Suprapubic skin (tissue), 4 donors: ENCODE measurements at places on chromosomes 3 and 15.

DNA sequence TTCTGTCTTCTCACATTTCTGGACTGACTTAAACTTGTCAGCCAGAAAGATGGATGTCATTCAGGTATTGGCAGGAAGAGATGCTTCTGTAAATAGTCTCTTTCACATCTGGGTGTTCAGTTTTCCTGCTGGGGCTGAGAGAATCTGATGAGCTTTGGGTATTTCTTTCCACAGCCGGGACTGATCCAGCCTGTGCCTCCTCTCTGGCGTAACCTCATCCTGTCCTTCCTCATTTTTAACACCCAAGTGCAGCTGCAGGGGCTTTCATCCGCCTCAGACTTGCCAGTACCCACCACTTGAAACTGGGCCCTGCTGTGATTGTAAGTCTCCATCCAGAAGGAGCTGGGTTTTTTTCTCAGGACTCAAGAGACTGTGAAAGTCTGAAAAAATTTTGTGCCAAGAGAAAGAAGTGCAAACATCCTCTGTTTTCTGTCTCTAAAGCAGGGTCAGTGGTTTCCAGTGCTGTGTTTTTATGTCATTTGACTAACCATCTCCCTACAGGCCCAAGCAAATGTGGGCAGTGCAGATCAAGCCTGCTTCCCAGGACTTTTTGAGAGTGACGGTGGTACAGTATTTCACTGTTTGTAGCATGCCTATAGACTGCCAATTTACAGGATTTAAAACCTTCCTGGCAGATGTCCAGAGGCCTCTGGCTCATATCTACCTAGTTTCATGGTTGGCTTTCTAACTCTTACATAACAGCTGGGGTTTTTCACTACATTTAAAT, 342.7 kb downstream of the PTPRG start:
- no peaks in the 10 kb centered on the region for H3K36me3 ChIP-seq
- H3K4me1 ChIP-seq, result peaks cover 19% of the 10 kb centered on the region
- no peaks in the 10 kb centered on the region for H3K27me3 ChIP-seq
- no peak for DNase-seq

DNA sequence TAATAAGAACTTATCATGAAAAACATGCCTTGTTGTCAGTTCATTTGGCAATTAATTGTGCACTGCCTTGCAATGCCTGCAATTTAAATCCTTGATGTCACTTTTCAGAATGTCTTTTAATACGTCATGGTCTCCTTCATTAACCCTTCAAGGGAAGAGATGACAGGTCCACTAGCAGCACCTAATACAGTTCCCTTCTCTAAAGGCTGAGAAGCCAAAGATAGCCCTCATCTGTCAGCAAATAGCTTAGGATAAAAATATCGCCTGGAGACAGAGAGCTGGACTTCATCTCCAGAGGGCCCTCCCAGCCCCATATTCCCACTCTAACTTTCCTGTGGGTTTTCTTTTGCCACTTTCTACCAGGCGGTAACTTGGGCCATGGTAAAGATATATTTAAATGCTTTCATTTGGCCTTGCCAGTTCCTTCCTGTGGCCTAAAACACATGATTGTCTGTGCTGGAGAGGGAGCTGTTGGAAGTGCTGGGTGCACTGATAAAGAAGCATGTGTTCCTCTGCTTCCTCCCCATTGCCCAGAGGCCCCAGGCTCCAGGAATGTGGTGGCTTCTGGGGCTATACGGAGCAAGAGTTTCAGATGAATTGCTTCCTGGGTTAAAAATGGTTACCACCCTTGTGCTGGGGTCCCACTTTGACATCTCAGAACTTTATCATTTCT, 76.3 kb upstream of the UMPS start:
- no peak overlapping the region for H3K27ac ChIP-seq
- no peaks in the 10 kb centered on the region for H3K27me3 ChIP-seq
- peaks cover 12% of the 10 kb centered on the region for H3K36me3 ChIP-seq
- DNase-seq, result no peak

DNA sequence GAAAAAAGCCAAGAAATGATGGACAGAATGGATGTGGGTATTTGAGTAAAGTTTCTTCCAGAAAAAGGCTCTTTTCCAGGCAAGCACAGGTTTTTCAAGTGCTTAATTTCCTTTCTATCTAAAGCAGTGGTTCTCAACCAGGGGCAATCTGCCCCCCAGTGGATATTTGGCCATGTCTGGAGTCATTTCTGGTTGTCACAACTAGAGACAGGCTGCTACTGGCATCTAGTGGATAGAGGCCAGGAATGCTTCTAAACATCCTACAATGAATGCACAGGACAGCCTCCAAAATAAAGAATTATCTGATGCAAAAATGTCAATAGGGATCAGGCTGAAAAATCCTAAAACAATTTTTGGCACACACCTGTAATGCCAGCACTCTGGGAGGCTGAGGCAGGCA, 23.9 kb downstream of the SEC22C start:
- H3K27me3 ChIP-seq, result no peaks in the 10 kb centered on the region
- no peak for DNase-seq
- H3K36me3 ChIP-seq, result peaks cover 87% of the 10 kb centered on the region
- H3K4me3 ChIP-seq, result no peak overlapping the region
- no peaks in the 10 kb centered on the region for H3K4me1 ChIP-seq

- no peak overlapping the region for H3K4me3 ChIP-seq
- H3K4me1 ChIP-seq, result peaks cover 38% of the 10 kb centered on the region
- peaks cover 8% of the 10 kb centered on the region for H3K36me3 ChIP-seq
- DNase-seq, result no peak
Observed at GRCh38 chr3:99846477-99847160, 29.0 kb downstream of the CMSS1 start.

- no peak overlapping the region for H3K4me3 ChIP-seq
- no peaks in the 10 kb centered on the region for H3K36me3 ChIP-seq
- peak overlapping the region; percentile 43 for H3K27ac ChIP-seq
- no peaks in the 10 kb centered on the region for H3K27me3 ChIP-seq
Observed at GRCh38 chr3:54746722-54747121, 181.1 kb downstream of the LRTM1 start.

DNA sequence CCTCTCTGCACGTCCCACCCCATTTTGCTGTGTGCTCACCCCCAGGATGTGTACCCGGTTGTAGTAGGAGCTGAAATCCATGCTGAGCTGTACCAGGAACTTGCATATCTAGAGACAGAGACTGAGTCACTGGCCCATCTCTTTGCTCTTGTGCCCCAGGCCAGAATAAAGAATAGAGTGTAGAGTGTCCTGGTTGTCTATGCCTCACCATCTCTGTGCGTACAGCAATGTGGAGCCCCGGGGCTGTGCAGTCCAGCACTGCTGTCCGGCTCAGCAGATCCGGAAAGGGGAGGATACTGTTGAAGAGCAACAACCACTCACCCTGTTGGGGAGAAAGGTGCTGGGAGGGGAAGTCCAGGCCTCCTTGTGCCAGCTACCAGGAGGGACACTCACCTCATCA, 2.6 kb downstream of the DALRD3 start:
- H3K36me3 ChIP-seq, result peaks cover 45% of the 10 kb centered on the region
- H3K27me3 ChIP-seq, result no peaks in the 10 kb centered on the region
- H3K4me1 ChIP-seq, result peaks cover 45% of the 10 kb centered on the region
- H3K27ac ChIP-seq, result no peak overlapping the region

DNA sequence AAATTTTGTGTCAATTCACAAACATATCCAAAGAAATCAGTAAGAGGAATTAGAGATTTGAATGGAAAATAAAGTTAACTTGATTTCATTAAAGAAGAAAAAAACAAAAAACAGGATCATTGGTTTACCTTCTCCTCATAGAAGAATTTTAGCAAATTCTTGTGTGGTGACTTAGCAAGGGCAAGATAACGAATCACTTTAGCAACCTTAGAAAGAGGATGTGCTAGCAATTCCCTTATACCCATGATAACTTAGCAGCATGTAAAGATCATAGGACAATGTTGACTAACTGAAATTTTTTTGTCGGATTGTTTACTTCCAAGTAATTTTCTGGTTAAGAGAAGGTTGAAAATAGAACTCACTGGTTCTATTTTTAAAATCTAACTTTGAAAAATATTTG, 609.3 kb downstream of the GBE1 start:
- no peak for DNase-seq
- no peaks in the 10 kb centered on the region for H3K36me3 ChIP-seq
- no peaks in the 10 kb centered on the region for H3K27me3 ChIP-seq
- H3K4me3 ChIP-seq, result no peak overlapping the region
- H3K27ac ChIP-seq, result no peak overlapping the region

DNA sequence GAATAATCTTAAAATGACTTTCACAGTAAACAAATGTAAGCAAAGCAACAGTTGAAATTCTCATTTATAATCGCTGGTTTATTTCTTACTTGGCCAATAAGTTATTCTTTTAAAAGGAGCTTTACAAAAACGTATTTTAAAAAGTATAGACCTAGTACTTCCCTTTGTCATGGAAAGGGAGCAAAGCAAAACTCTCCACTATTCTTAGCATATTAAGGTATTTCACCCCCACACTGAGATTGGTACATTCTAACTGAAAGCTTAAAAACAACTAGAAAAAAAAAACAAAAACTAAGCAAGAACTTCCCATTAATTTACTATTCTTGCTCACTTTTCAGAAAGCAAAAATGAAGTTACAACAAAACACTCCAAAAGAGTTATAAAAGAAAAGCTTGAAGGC, 1.5 kb downstream of the ATG3 start:
- DNase-seq, result no peak
- H3K4me3 ChIP-seq, result peak overlapping the region; percentile 96
- peaks cover 41% of the 10 kb centered on the region for H3K4me1 ChIP-seq
- no peaks in the 10 kb centered on the region for H3K36me3 ChIP-seq
